T-helper 1 cell (primary cell): ENCODE measurements at places on chromosomes 3 and 15.

DNA sequence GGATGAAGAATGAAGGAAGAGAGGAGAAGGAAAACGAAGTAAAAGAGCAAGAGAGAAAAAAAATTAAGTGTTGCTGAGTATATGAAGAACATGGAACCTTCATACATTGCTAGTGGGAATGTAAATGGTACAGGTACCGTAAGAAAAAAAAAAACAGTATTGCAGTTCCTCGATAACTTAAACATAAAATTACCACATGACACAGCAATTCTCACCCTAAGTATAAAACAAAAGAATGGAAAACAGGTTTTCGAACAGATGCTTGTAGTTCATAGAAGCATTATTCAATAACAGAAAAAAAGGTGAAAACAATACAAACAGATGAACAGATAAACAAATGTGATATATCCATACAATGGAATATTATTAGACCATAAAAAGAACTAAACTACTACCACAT is 51.6 kb downstream of the SENP7 start:
- no peak for DNase-seq

GRCh38 chr3:30440147-30440604 is 166.2 kb upstream of the TGFBR2 start:
- no peak for DNase-seq

DNA sequence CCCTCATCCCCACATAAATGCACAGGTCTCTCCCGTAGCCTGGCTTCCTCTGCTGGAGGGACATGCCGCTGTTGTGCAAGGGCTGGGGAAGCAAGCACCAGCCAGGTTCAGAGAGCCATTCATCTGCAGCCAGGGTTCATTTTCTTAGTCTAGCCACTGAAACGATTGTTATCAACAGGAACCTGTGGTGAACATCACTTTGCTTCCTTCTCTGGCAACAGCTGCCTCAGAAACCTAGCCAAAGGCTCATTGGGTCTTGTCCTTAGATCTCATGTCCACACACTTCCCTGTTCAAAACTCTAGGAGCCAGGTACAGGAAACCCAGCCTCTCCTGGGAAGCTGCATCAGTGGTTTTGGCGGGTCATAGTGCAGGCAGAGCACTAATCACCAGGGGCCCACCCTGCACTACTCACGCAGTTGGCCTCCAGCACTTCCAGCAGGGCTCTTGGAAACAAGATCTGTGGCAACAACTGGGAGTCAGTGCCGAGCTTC is 47.0 kb downstream of the OXNAD1 start:
- peak; percentile 53 for DNase-seq

DNA sequence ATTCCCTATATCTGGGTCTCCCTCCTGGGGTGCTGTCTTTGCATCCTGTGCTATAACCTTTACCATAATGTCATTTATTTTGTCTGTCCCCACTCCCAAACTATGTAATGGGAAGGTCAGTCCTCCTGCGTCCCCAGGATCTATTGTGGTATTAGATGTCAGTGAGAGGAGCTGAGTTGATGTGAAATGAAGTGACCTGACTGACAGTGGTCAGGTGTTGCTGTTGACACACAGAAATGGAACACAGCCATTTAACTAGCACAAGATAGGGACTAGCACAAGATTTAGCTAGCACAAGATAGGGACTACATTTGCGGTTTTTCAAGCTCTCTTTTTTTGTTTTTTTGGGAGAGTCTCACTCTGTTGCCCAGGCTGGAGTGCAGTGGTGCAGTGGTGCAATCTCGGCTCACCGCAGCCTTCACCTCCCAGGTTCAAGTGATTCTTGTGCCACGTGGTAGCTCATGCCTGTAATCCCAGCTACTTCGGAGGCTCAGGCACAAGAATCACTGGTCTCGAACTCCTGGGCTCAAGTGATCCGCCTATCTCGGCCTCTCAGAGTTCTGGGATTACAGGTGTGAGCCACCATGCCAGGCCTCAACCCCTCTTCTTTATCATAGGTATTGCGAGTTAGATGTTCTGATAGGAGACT is 5.2 kb downstream of the NGRN start:
- DNase-seq = no peak

- no peak for DNase-seq
Observed at GRCh38 chr15:33639051-33639450, 328.3 kb downstream of the RYR3 start.
